ENCODE measurements at places on chromosomes 11 and 22.

- DNase-seq = no peak
These were observed 5.9 kb upstream of the MMP3 start for GRCh38 chr11:102849311-102849710.

DNA sequence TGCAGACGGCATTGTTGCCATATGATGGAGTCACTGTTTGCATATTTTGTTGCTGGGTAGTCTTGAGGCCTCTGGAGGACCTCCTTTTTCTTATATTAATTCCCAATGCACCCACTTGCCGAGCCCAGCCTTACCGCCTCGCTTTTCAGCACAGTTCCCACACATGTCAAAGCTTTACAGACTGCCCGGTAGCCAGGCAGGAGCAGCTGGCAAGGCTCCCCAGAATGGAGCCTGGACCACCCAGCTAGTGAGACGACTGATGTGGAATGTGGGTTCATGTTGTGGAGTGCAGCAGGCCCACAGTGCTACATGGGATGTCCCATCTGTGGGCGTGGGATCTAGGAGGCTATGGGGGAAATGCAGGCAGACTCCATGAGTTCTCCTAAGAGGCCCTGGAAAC lies 99.4 kb upstream of the MTMR2 start:
- no peak for DNase-seq

- peak; percentile 88 for DNase-seq
These were observed 2.8 kb upstream of the CDKN1C start for GRCh38 chr11:2888266-2888968.

- no peak for DNase-seq
These were observed 72.6 kb downstream of the CCDC34 start for GRCh38 chr11:27290261-27291050.

GRCh38 chr11:87894961-87895360 lies 280.3 kb downstream of the RAB38 start:
- DNase-seq = no peak

DNA sequence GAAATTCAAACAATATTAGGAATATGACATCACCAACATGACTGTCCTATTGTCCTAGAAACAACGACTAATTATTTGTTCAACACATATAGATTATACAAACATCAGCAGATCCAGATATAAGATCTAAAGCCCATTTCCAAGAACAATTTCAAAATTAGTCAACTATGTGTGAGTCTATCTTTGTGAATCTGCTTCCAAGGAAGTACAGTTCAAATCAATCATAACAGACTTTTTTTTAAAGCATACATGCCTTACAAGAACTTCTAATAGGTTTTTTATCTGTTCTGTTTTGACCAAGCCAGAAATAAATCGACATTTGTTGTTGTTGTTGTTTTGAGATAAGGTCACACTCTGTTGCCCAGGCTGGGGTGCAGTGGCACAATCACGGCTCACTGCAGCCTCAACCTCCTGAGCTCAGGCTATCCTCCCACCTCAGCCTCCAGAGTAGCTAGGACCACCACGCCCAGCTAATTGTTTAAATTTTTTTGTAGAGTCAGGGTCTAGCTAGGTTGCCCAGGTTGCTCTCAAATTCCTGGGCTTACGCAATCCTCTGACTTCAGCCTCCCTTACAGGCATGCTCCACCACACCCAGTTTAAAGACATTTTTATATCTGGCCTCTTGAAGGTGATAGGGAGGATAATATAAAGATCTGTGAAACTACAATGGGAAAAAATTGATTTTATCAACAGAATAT lies 54.8 kb downstream of the DENND5A start:
- no peak for DNase-seq

DNA sequence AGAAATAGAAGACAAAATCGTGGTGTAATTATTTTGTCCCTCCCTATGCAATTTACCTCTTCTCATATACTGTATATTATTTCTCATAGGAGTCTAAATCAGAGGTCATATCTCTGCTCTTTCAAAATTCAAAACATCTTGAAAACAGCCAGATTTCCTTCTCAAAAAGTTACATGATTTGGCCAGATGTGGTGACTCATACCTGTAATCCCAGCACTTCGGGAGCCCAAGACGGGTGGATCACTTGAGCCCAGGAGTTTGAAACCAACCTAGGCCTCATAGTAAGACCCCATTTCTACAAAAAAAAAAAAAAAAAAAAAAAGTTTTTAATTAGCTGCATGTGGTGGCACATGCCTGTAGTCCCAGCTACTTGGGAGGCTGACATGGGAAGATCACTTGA lies 29.0 kb upstream of the DNAJB7 start:
- no peak for DNase-seq

- no peak for DNase-seq
These were observed 205.4 kb upstream of the SNX19 start for GRCh38 chr11:131121426-131122333.

GRCh38 chr11:48103621-48104567 lies 112.7 kb upstream of the OR4B1 start:
- DNase-seq = no peak

DNA sequence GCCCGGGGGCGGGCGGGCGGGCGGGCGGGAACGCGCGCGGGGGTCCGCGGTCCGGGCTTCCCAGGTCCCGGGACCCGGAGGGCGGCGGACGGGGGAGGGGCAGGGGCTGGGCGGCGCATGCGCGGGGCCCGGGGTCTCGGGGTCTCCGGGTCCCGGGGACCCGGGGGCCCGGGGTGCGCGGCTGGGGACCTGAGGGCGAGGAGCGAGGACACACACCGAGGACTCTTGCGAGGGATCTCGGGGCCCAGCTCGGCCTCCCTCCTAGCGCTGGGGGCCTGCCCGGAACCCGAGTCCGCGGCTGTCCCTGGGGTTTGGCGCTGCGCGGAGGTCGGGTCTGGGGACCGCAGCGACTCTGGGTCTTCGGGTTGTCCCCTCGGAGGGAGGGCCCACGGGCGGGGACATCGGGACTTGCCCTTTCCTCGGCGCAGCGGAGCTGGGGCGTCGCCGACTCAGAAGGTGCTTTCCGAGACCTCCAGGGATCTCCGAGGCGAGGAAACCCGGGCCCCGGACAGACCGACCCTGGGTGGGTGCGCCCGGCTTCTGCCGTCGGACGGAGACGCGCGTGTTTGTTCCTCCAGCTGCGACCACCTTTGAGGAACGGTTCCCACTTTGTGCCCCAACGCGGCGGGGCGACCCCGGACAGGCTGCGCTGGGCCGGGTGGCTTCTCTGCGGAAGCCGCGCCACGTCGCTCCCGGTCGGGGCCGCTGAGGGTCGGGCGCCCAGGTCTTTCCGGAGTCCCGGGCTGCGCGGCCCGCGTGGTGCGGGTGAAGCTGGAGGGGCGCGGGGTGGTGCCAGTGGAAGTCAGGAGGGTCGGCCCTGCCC lies 540 bp downstream of the PPARA start:
- DNase-seq = peak; percentile 65

GRCh38 chr11:39571081-39571480 lies 1888.4 kb downstream of the LRRC4C start:
- no peak for DNase-seq

DNA sequence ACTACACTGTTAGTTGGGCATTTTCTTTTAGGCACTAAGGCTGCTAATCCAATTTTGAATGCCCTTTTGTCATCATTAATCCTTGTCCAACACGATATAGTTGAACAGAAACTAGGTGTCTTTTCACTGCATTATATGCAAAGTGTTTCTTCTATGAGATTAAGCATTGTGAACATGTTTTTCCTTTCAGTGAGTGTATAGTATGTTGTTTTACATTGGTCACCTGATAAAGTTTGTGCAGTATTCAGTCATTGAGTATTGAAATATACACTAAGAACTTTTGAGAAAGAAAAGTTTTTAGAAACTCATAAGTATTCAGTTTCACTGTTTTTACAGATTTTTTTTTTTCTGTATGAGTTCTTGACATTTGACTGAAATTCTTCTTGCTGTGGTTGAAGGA lies 59.0 kb downstream of the ZC3H12C start:
- no peak for DNase-seq

- no peak for DNase-seq
These were observed 46.8 kb downstream of the ARHGAP32 start for GRCh38 chr11:129145276-129145675.

DNA sequence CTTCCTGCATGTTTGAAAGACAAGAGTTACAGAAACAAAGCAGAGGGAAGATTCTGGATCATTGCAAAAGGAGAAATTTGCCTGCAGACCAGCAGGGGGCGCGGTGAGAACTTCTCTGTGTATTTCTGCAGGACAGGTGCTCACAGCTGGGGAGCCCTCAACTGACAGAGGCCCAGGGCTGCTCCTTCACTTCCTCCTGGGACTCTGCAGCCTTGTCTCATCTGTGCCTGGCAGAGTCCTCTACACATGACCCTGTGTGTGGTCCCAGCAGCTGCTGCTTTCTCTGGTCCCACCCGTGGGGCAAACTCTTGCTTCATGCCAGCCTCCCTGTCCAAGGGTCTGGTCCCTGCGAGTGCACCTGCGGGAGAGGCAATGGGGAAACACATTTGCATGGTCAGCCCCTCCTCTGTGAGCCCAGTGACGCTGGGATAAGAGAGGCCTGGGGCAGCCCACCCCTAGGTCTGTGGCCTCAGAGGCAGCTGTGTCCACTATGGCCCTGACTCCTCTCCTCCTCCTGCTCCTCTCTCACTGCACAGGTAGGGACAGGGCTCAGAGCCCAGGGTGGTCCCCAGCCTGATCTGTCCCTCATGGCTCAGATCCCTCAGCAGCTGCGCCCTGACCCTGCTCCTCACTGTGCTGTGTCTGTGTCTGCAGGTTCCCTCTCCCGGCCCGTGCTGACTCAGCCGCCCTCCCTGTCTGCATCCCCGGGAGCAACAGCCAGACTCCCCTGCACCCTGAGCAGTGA lies 43.2 kb upstream of the VPREB1 start:
- no peak for DNase-seq

- DNase-seq = no peak
These were observed 60.6 kb upstream of the RDX start for GRCh38 chr11:110356762-110357671.

DNA sequence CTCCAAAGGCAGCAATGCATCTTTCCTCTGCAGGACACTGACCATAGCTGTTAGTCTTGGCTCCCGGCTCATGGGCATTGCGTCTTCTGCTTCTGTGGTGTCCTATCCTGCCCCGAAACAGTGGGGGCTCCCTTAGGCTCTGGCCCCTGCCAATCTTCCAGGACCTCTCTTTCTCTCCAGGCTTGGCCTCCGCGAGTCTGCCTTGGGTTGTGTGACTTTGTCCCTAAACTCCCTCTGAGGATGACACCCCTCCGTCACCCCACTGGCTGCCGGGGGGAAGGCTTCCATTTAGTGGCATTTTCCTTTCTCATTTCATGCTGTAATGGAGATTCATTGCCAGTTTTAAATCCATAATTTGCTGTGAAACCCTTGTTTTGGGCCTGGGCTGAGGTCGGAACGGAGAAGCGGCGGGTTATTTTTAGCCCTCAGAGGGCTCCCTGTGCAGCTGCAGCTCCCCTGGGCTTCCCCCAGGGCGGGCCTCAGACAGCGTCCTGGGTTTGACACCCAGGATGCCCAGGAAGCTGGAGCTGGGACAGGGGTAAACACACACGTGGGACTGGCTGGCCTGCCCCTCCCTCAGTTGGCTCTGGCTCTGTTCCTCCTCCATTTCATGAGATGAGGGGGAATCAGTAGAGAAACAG lies 156.1 kb downstream of the ST3GAL4 start:
- DNase-seq = no peak

- DNase-seq = no peak
These were observed 478.3 kb upstream of the KIRREL3 start for GRCh38 chr11:127478826-127479225.

DNA sequence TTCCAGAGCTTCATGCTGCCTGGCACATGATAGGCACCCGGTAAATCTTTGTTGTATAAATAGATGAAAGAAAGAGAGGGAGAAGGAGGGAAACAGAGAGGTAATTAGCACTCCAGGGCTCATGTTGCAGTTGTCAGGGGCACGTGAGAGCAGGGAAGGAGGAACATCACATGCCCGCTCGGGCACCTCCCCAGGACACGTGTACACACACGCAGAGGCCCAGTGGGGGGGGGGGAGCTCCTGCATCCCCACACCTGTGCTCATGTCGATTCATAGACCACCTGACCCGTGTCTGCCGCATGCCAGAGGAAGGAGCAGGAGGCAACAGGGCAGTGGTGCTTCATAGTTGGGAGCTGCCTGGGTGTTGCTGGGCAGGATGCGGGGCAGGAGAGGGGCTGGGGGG lies 37.1 kb upstream of the NNMT start:
- peak; percentile 22 for DNase-seq

DNA sequence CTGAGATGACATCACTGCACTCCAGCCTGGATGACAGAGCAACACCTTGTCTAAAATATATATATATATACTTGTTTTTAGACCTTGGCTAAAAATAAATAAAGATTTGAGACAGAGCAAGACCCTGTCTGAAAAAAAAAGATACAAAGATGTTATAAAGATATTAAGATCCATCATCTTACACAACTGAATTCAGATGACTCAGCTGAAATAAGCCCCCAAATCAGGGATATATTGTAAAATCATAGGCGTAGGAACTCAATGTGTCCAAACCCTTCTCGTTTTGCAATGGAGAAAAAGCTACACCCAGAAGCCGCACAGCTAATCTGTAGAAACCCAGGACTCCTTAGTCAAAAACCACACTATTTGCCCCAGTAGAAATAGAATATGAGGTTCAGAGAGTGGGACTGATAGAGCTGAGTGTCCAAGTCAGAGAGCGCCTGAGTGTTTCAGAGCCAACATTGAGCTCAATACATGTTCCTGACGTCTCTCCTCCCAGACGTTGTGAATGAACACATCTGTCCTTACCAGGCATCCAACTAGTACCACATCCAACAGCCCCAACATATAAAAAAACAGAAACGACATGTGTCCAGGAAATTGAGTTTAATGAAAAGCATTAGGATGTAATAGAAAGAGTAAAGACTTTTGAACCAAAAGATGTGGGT lies 207.9 kb upstream of the BLID start:
- DNase-seq = no peak

GRCh38 chr11:65301491-65302329 lies 13.0 kb upstream of the CDC42EP2 start:
- DNase-seq = no peak

Data from CD4-positive, alpha-beta T cell treated with Interferon alpha-2 for 1 hour (primary cell).